ENCODE measurements at places on chromosomes 11 and 22.

- DNase-seq: no peak
These were observed 1512.0 kb downstream of the BRD1 start for GRCh38 chr22:48315439-48316256.

GRCh38 chr11:113137713-113138529 lies 176.5 kb upstream of the TTC12 start:
- DNase-seq: no peak

DNA sequence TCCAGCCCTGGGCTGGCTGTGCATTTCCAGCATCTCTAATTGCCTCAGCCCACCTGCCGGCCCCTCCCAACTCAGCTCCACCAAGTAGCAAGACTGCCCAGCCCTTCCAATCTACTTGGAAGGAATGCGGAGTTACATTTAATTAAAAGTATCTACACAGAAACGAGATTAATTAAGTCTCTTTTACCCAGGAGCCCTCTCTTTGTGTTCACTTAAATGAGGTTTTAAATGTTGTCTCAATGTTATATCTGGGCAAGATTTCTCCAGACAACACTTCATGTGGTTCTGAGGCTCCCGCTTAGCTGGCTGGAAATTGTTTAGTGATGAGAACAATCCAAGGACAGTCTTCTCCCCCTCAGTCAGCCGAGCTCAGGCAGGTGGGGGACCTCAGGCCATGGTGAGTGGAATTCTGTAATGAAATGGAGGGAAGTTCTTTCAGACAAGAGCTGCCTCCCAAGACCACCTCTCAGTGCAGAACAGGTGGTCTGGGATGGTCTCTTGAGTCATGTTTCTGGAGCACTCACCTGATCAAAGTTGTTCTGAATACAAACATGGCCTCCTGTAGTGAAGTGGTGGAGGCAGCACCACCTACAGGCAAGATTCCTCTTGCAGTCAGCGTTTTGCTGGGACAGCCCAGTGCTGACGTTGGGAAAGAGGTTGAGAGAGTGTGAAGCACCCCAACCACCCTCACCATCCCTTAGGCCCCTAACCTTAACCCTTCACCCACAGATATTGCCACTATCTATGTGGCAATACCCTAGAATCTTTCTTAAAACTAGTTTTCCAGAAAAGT lies 371.6 kb downstream of the CADM1 start:
- no peak for DNase-seq

DNA sequence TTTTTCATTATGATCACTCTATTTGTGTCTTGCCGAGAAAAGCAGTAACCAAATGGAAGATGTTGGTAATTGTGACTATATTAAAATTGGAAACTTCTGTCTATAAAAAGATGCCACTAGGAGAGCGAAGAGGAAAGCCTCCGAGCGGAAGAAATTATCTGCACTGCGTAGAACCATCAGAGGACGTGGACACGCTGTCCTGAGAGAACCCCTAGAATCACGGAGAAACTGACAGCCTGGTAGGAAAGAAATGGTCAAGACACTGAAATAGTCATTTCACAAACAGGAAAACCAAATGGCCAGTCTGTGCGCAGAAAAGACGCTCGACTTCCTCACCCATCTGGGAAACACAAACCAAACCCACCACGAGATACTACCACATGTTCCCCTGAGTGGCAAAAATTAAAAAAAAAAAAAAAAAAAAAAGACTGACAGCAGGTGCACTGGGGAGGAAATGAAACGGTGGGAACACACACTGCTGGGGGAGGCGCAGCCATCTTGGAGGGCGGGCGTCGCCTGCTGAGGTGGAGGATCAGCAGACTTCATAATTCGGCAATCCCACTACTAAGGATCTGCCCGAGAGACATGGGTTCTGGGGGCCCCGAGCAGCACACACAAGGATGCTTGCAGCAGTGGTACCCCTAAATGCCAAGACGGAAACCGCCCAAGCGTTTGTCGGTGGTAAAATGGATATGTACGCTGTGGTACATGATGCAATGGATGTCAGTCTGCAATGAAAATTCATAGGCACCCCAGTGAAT lies 21.3 kb downstream of the IFITM10 start:
- no peak for DNase-seq

DNA sequence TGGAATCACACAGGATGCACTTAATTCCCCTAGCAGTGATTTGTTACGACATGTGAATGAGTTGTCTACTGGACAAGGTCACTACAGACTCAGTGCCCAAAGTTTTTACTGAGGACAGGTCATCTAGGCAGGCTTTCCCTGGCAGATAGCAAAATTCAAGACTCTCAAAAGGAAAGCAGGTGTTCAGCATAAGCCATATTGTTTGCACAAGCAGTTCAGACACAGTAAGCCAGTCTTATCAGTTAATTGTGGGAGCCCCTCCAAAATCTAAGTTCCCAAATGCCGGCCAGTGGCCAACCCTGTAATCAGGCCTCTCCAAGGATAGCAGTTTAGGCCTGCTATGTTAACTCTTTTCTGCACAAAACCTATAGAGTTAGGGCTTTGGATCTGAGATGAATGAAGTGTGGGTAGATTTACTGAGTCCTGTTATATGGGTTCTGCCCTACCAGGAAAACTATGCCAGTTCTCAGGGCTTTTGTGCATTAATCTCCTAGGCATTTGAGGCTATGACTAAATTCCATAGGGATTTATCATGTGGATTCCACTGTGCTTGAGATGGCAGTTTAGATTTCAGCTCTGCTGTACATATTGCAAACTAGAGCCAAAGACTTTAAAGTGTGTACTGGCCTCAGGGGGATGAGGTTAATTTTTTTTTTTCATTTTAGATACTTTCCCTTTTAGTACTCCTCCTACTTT lies 4.8 kb upstream of the ARHGEF12 start:
- DNase-seq: no peak

- DNase-seq: no peak
These were observed 15.4 kb upstream of the POU2AF2 start for GRCh38 chr11:111230122-111230465.

- DNase-seq: no peak
These were observed 1.1 kb downstream of the TTLL12 start for GRCh38 chr22:43185860-43186261.

- no peak for DNase-seq
These were observed 87.8 kb upstream of the CRYBB3 start for GRCh38 chr22:25111579-25112517.

GRCh38 chr11:65744026-65744698 lies 23.6 kb upstream of the RNASEH2C start:
- DNase-seq: no peak

GRCh38 chr11:58525037-58525614 lies 17.2 kb upstream of the OR5B21 start:
- no peak for DNase-seq

GRCh38 chr11:46370253-46370652 lies 11.2 kb upstream of the MDK start:
- no peak for DNase-seq

DNA sequence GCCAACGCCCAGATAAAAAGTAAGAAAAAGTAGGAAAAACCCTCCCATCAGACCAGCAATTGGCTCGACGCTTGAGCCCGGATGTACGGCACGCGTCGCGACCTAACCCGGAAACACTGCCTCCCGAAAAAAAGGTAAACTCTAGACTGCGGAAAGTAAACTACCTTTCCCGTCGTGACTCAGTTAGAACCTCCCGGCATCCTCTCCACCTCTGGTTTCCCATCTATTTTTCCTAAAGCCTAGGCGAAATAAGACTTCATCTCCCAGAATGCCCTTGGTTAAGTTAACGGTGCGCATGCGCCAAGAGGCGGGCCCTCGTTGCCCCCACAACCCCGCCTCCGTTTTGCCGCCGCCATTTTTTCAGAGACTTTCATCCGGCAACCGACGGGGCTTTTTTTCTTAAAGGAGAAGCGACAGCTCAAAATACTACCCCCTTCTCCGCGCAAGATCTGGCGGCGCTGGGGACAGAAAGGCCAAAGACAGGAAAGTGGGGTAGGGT lies 678 bp upstream of the ZFP91 start:
- DNase-seq: peak; percentile 91

- DNase-seq: no peak
These were observed 6.6 kb downstream of the EEF1G start for GRCh38 chr11:62567018-62567633.

- no peak for DNase-seq
These were observed 37.5 kb downstream of the KCNJ4 start for GRCh38 chr22:38417252-38418060.

DNA sequence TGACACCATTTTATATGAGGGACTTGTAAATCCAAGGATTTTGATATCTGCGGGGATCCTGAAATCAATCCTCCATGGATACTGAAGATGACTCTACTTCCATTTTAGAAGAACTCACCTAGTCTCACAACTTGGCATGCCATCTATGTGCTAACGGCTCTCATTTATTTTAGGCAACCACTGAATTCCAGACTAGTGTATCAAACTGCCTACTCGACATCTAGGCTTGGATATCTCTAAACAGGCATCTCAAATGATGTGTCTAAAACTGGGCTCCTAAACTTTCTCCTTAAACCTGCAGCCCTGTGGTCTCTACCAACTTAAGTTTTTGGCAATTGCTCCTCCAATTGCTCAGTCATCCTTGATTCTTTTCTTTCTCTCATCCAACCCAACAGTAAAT lies 31.2 kb upstream of the CLNS1A start:
- DNase-seq: no peak

GRCh38 chr11:123054301-123055065 lies 7.5 kb downstream of the HSPA8 start:
- peak; percentile 26 for DNase-seq

- DNase-seq: no peak
These were observed 7.2 kb downstream of the BPIFC start for GRCh38 chr22:32457031-32457430.

DNA sequence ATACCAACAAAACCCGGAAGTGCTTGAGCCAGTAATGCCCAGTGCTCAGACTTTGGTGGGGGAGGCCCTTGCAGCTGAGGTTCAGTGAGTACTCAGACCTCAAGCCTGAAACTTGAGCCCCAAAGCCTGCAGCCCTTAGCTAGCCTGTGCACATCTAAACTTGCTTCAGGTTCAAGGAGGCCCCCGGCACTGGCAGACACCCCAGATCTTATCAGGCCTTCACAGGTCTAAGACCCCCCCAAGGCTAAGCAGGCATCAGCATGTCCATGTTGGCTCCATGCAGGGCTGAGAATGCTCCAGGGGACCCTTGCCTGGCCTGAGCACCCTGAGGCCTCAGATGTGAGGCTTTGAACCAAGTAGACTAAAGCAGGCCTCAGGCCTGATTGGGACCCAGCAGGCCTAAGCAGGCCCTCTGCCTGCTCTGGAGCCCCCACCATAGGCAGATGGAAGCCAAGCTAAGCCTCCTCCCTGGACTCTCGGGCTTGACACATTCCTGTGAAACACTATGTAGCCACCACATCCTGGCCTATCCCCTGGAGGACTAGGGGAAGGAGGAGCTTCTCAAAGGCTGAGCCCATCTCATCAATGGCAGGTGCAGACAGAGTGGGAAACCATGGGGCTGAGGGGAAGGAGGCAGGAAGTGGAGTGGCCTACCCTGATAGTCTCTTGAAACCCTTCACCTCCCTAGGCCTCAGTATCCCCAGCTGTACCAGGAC lies 1.2 kb upstream of the CASTOR1 start:
- peak; percentile 56 for DNase-seq

GRCh38 chr22:23107487-23108248 lies 34.1 kb downstream of the RSPH14 start:
- DNase-seq: no peak

- no peak for DNase-seq
These were observed 2237.8 kb downstream of the LRRC4C start for GRCh38 chr11:39221550-39222138.

DNA sequence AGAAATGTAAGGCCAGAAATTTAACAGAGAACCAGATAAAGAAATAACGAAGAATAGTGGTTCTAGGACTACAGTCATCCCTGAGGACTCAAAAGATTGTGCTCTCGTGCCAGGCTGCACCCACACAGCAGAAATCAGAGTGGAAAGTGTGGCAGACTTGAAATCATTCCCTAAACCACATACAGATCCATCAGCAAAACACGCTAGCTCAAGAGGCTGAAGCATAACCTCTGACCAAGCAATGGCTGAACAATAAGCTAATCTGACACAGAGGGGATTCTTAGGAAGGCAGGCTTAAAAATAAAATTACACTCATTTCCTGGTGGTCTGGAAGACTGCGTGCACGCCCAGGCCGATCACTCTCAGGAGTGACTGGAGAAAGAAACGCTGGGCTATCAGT lies 19.0 kb downstream of the NCF4 start:
- DNase-seq: no peak

DNA sequence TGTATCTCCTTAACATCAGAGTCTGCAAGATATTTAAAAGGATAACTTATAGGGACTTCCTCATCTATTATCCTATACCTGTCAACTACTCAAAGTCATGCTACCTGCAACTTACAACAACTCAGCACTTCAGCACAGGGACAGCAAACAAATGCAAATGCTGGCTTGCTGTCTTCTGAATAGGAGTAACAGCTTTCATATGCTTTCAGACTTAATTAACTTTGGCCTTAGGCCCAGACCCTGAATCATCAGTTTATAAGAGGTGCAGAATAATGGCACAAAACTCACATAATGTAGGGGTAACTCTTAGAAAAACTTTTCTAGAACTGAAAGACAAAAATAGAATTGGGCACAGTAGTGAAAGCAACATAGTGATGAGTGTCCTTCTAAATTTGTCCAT lies 953.4 kb downstream of the DLG2 start:
- DNase-seq: no peak

GRCh38 chr22:16609548-16610261 lies 17.1 kb upstream of the CCT8L2 start:
- DNase-seq: no peak

- DNase-seq: no peak
These were observed 393.7 kb downstream of the ETS1 start for GRCh38 chr11:128193615-128194014.

- peak; percentile 41 for DNase-seq
These were observed 6.3 kb upstream of the KCNJ5 start for GRCh38 chr11:128884703-128885338.

GRCh38 chr11:77191429-77191822 lies 63.4 kb downstream of the MYO7A start:
- no peak for DNase-seq

DNA sequence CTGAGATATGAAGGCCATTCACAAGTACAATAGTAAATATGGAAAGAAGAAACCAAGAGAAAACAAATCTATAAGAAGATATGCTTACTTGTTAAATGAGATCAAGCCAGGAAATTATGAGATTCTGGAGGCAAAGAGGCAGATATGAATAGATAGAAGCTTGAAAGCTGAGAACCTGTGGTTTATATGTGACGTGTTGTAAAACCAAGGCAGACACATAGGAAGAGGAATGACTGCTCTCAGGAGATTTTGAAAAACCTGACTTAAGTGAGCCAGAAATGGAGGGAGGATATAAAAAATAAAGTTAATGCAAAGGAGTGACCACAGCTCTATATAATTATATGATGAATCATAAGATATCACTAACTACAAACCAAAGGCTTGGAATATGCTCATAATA lies 1160.5 kb upstream of the CNTN5 start:
- DNase-seq: no peak

- peak; percentile 61 for DNase-seq
These were observed 55.8 kb downstream of the CABIN1 start for GRCh38 chr22:24066865-24067264.

- DNase-seq: peak; percentile 78
These were observed at the start of gene ACAT1 for GRCh38 chr11:108121274-108122155. TSS of gene ACAT1 (plus strand) at chr11:108121567. CDS start at chr11:108121607, 40 bp downstream.
